ENCODE measurements at places on chromosomes 4 and X.

GRCh38 chrX:28586981-28587551 is at the start of gene IL1RAPL1:
Gene IL1RAPL1, plus strand, starts transcription at chrX:28587446.
- no peak for DNase-seq

DNA sequence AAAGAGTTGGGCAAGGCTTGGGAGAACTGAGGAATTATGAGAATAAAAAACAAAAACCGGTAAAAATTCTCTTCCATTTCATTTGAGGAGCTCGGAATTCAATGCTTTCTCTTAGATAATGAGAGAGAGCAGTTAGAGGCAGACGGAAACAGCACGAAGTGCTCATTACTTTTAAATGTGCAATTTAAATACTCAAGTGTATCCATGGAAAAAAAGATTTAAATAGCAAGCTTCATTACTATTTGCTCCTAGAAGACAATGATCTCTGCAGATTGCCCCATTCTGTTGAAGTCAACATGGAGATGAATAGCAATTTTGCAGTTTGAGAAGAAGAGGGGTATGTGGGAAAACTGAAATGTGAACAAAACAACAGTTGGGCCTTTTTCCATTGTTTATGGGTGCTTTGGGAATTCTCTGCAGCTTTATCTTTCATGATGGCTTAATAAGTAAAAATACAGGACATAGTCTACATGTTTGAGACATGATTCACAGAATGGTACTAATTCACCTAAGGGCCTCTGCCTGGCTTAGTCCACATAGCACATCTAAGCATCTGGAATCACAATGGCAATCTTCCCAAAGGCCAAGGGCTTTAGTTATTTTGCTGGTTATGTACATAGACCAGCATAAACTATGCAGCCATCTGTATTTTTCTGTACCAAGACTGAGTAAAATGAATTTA is 512.7 kb upstream of the FAT1 start:
- DNase-seq, result no peak

DNA sequence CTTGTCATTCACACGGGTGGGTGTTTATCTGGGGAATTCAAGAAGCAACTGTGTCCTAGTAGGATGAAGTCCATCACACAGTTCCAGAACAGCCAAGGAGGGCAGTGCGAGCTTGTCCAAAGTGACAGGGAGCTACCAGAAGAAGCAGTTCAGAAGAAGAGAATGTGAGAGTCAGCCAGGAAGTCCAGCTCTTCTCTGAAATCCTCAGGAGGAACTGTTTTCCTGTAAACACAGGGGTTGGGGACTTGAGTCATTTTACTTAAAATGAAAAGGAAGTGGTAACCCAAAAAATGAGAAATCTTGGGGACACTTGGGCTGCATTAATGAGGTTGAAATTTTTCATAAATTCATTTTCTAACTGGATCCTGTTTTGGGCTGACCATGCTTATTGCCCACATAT is 8.2 kb upstream of the TLR10 start:
- peak; percentile 81 for DNase-seq

GRCh38 chr4:113919611-113920010 is 59.8 kb downstream of the ARSJ start:
- no peak for DNase-seq

GRCh38 chrX:148763896-148764295 is 263.5 kb downstream of the AFF2 start:
- DNase-seq, result no peak

DNA sequence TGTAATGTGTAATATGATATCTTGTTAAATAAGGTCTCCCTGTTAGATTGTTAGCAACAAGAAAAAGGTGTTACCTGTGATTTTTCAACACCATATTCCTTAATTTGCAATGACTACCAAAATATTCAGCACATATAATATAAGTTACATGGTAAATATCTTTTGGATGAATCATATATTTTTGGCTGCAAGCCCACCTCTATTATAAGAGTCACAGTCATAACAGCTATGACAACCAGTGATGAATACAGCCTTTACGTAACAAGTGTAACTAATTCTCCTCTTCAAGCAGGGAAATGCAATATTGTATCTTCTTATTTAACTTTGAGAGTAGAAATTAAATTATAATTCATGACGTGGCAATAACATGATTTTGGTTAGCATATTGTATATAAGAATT is 187.0 kb downstream of the NLGN4X start:
- DNase-seq, result no peak

DNA sequence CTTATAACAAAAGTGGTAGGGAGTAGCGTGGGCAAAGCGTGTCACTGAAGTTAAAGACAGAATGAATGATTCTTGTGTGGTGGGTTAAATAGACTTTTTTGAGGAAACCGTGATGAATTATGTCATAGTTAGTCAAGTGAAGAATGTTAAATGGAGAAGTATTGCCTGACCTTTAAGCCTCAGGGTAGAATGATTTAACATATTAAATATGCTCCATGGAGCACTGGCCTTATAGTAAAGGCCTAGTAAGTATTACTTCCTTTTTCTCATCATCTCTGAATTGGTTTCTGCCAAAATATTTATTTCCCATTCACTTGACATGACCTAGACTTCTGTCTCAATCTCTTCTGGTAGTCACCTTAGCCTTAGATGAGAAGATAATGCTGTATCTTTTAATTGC is 23.7 kb downstream of the MAGEB1 start:
- peak; percentile 52 for DNase-seq

- DNase-seq, result no peak
Observed at GRCh38 chr4:85050736-85051135, 84.2 kb upstream of the WDFY3 start.

- no peak for DNase-seq
Observed at GRCh38 chr4:4871573-4872313, 12.3 kb downstream of the MSX1 start.

DNA sequence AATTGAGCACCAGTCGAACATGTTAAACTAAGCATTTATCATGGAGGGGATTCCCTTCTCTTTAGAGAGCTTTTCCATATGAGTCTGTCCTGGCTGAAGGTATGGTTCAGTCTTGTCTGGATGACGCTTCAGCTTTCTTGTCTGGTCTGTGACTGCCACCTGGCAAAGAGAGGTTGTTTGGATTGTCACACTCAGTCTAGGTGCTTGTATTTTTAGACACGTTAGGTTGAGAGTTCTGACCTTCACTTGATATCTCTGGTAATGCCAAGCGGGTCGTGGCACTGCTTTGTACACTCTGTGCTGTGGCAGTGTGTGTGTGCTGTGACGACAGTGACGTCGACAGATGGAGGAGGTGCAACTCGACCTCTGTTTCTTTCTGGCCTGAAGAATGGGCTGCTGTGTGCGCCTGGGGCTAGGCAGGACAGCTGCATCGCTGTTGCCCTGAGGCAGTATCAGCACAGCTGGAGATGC is 12.6 kb downstream of the NOCT start:
- DNase-seq, result no peak

GRCh38 chrX:53319614-53320542 is 38.5 kb upstream of the IQSEC2 start:
- no peak for DNase-seq

- DNase-seq, result no peak
Observed at GRCh38 chr4:82560853-82561785, 669 bp downstream of the TMEM150C start.
